ENCODE measurements at places on chromosomes 13 and 19.

DNA sequence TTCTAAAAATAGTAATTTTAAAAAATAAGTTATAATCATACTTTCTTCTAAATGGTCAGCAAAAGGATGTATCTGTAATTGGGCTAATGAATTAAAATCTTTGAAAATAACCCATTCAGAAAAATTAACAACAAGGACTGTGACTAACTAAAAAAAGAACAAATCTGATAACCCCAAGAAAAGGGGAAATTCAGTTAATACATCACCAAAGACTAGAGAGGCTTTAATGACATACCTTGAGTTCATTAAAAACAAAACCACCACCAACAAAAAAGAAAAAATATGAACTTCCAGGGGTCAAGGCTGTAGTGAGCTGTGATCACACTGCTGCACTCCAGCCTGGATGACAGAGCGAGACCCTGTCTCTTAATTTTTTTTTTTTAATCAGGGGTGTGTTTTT lies 121.8 kb downstream of the TBC1D4 start:
- no peak for DNase-seq

GRCh38 chr19:32104153-32104849 lies 241.1 kb upstream of the ZNF507 start:
- peak; percentile 82 for DNase-seq

DNA sequence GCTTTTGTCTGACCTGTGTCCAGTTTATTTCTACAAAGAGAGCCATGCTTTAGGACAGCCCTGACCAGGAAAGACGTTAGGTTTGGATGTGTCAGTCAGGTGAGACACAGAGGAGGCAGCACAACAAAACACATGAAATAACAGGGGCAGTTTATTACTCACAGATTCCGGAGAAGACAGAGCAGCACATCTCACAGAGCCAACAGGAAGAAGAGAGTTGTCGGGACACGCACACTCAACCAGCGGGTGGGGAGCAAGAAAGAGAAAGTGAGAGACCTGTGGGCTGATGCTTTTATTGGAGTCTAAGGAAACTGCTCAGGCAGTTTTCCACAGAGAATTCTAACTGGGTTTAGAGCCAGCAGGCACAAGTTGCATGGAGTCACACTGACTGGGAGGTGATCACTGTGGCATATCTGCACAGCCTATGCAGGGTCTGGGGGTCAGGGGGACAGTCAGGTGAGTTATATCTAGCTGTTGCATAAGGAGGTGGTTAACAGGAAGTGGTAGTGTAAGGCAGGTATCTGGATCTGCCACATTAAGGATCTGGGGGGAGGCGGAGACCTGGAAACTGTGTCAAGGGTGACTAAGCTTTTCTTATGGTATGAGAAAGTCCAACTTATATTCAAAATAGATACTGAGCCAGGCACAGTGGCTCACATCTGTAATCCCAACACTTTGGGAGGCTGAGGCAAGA lies 24.1 kb upstream of the CEACAM20 start:
- DNase-seq, result no peak

GRCh38 chr13:80924596-80924995 lies 583.7 kb upstream of the SPRY2 start:
- no peak for DNase-seq

GRCh38 chr13:45522571-45522970 lies 57.8 kb downstream of the COG3 start:
- DNase-seq, result no peak

DNA sequence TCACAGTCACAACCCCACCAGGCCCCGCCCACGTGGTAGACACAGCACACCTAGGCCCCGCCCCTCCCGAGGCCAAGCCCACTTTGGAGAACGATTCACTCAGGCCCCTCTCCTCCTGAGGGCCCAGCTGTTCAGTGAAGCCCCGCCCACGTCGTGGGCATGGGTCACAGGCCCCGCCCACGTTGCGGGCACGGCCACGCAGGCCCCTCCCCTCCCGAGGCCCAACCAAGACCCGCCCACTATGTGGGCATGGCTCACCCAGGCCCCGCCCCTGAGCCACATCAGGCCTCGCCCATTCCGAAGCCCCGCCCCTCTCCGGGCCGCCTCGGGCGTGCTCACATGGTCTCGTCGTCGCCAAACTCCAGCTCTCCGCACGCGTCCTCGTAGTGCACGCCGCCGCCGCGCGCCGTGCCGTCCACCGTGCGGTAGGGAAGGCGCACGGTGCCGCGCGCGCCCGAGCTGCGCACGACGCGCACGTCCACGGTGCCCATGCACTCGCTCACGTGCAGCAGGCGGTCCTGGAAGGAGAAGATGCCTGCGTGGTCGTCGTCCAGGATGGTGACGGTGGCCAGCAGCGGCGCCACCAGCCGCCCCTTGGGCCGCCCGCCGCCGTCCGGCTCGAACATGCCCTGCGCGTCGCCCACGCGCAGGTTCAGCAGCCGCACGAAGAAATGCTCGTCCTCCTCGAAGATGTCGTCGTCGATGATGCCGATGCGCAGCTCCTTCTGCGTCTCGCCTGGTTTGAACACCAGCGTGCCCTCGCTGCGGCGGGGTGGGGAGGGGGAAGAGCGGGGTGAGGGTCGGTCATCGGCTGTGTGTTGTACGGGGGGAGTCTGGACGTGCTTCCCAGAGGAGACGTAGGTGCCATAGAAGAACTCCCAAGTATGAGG lies 24.0 kb downstream of the SLC8A2 start:
- DNase-seq, result peak; percentile 53

- no peak for DNase-seq
These were observed 6.7 kb downstream of the KCTD15 start for GRCh38 chr19:33803383-33803782.

GRCh38 chr13:28448651-28449358 lies 46.1 kb downstream of the FLT1 start:
- no peak for DNase-seq

GRCh38 chr19:12670159-12670928 lies 3.7 kb downstream of the WDR83 start:
- DNase-seq, result no peak

DNA sequence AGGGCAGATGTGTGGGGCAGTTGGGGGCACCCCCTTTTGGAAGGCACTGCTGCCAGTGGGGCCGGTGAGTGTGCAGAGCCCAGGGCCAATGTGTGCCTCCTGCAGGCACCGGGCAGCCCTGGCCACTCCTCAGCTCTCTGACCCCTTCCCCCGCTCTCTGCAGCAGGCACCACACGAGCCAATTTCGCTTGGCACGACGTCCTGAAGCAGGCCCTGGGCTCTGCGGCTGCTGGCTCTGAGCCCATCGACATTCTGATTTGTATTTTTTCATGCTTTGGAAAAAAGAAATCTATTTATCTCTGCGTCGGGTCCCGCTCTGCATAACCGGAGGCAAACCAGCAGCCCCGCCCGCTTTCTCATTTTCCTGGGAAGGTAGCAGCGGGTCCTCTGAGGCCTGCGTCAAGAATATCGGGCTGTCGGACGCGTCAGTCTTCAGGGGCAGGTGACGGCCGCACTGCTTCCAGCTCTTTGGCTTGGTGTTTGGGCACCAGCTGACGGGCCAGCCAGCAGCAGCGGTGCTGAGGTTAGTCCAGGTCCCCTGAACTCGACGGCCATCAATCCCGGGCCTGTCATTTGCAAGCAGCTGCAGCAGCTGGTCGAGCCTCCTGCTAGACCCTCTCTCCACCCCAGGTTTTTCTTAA lies 134.3 kb downstream of the KDM4B start:
- no peak for DNase-seq

DNA sequence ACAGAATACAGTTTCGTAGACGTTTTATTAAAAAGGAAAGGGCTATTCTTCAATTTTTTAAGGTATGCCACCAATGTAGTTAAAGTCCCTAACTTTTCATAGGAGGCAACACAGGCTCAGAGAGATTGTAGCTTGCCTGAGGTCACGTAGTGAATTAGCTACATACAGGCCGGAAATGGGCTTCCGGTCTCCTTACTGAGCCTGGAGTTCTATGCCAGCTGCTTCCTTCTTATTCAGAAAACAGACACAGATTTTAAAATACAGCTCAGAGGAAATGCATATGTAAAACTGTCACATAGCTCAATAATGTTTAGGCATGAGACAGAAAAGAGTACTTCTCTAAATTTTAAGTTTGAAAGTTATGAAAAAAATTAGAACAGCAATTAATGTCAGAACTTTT lies 85.4 kb upstream of the TUBA3C start:
- DNase-seq, result no peak

DNA sequence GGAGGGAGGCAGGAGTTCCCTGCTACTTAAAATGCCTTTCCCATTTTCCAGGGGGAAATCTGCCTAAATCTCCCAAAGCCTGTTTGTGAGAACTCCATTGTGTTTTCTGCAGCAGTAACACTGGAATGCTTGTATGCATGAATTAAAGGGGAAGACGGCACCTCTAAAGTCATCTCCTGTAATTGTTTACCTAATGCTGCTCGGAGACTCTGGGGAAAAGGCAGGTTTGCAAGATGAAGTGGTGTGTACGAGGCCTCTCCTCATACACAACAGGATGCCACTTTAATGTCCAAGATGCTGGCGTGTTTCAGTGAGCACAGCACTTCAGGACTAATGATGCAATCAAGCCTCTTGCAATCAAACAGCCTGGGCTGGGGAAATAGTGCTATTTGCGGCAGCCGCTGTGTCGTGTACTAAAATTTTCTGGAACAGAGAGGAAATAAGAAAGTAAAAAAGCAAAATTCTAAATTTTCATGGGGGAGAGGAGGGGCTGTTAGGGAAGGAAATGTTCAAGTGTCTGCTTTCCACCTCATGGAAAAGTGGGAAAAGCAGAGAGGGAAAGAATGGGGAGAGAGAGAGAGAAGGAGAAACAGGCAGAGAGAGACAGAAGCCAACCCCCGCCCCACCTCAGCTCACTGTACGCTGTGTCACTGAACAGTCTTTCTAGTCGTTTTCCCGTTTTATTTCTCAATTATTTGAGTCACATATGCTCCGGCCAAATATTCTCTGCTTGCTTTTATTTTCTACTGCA lies 32.9 kb downstream of the TSHZ3 start:
- no peak for DNase-seq

GRCh38 chr13:50215399-50215798 lies 200.2 kb downstream of the KCNRG start:
- DNase-seq, result no peak

DNA sequence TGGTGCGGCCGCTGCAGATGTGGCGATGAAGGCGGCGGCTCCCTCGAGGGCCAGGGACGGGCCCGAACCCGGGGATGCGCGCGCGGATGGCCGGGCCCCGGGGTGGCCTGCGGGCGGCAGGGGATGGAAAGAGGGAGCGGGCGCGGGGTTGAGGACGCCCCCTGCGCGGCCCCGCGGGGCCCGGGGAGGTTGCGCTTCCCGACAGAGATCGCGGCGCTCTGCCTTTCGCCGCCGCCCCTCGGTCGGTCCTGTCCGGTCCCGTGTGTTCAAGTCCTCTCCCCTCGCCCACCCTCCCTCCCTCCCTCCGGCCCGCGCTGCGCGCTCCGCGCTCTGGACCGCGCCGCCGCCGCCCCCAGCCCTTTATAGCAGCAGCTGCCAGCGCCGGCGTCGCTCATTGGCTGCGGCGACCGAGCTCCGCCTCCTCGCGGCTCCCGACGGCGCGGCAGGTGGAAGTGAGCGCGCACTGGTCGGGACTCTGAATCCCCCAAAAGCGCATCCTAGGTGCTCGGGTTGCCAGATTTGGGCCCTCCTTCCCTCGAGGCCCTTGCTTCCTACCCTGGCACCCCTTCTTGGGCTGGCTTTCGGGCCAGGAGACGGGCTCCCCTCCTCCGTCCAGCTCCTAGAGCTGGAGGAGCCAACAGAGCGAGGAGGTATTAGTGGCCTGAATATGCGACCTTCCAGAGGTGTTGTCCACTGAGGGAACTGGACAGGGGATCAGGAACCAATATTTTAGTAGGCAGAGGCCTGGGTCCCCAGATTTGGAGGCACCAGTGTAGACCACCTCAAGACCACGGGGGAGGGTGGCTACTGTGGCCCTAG lies at the start of gene ELAVL3:
TSS of gene ELAVL3 (minus strand) at position 332 of the 819 bp plus-strand sequence. CDS start 438 bp downstream, outside the sequence.
- no peak for DNase-seq

- no peak for DNase-seq
These were observed 24.6 kb downstream of the NOSIP start for GRCh38 chr19:49555600-49556411.

GRCh38 chr13:77434289-77434688 lies 101.2 kb upstream of the SCEL start:
- no peak for DNase-seq

GRCh38 chr19:38441657-38442348 lies 8.3 kb downstream of the RYR1 start:
- no peak for DNase-seq

GRCh38 chr13:96034662-96035061 lies 18.5 kb downstream of the UGGT2 start:
- DNase-seq, result no peak

DNA sequence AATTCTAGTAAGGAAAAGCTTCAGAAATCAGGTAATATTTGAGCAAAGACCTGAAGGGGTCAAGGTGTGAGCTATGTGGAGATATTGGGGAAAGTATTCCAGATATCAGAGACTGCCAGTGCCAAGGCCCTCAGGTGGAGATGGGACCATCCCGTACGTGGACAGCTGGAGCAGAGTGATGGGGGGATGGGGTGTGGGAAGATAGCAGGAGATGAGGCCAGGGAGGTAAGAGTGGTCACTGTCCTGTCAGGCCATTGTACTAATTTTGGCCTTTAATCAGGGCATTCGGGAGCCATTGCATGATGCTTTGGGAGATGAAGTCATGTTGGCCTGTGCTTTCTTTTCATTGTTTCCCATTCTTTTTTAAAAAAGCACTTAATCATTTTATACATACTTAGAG lies 13.1 kb upstream of the GPR18 start:
- no peak for DNase-seq

DNA sequence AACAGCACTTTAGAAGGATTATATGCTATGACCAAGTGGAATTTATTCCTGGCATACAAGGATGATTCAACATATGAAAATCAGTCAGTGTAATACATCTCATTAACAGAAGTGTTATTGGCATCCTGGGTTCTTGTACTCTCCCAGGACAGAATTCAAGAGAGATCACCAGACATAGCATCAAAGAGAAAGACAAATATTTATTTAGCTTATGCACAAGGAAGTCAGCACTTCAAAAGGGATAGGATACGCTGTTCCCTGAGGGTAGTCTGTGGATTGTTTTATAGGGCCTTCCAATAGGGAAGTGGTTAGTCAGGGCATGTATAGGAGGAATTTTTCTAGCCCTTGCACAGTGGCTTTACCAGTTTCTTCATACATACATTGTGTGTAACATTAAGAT lies 1238.0 kb downstream of the PCDH17 start:
- no peak for DNase-seq

GRCh38 chr19:7199613-7200533 lies 94.3 kb downstream of the INSR start:
- DNase-seq, result no peak

DNA sequence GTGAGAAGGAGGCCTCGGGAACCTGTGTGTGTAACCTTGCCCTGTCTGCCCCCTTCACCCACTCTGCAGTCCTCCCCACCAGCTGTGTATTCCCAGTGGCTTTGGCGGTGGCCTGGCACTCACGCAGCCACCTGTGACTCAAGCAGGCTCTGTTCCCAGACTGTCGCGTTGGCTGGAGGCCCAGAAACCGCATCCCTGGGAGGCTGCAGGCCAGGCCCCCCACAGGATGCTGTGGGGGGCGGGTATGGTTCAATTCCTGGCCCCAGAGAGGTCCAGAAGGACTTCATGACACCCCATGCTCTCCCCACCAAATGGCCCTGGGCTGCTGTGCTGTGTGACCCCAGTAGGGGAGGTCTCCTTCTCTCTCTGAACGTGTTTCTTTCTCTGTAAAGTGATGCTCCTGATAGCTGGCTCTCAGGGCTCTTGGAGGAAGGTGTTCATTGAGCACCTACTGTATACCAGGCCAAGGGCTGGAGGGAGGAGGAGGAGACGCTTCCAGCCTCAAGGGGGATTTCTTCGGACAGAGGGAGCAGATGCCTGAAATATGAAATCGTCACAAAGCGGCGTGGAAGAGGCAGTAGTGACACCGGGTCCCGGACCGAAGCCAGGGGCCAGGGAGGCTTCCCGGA lies 1.9 kb upstream of the LINGO3 start:
- DNase-seq, result no peak

- no peak for DNase-seq
These were observed 340.9 kb upstream of the SGCG start for GRCh38 chr13:22839603-22840530.

Measured in kidney glomerular epithelial cell (primary cell).